NCI-H2029 treated with DMSO at 0.1 percent for 48 hours (cell line): ENCODE measurements at places on chromosomes 3 and 15.

- no peak for DNase-seq
Measured at GRCh38 chr3:44969828-44970179, 6.2 kb downstream of the ZDHHC3 start.

DNA sequence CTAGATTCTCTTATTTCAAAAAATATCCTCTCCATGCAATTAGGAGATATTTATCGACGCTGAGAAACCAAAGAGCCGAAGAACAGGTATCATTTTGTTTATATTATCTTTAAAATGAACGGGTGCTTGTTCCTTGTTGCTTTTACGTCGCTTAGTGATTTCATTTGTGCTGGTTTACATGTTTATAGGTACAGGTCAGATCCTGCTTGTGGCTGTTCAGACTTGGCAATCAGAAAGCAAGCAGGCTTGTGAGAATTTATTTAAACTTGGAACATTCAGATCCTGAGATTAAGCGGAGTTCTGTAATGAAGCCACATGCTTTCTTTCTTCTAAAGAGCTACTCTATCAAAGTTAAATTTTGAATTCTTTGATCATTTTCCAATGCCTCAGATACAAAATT lies 43.0 kb upstream of the ATP2C1 start:
- DNase-seq, result no peak

GRCh38 chr3:186283096-186283495 lies 78.9 kb downstream of the DGKG start:
- DNase-seq, result no peak

GRCh38 chr3:194874783-194875182 lies 189.1 kb downstream of the FAM43A start:
- DNase-seq, result no peak

GRCh38 chr15:57777003-57777402 lies 70.5 kb downstream of the POLR2M start:
- no peak for DNase-seq

DNA sequence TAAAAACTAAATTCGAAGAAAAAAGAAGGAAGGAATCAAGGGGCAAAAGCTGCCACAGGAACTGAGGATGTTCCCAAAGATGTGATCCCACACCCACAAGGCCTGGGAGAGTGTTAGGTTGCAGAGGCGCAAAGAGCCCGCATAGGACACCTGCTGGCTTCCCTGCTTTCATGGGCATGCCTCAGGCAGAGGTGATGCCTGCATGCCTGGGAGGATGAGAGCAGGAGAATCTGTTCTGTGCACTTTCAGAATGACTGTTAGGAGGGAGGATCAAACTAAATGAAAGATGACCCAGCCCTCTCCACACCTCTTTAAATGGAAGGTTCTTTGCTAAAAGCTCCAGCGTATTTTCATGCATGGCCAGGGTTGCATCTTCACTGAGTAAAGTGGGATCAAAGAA lies 162.4 kb downstream of the PLCL2 start:
- DNase-seq, result no peak

- no peak for DNase-seq
Measured at GRCh38 chr3:109072194-109072593, 45.7 kb downstream of the MORC1 start.

DNA sequence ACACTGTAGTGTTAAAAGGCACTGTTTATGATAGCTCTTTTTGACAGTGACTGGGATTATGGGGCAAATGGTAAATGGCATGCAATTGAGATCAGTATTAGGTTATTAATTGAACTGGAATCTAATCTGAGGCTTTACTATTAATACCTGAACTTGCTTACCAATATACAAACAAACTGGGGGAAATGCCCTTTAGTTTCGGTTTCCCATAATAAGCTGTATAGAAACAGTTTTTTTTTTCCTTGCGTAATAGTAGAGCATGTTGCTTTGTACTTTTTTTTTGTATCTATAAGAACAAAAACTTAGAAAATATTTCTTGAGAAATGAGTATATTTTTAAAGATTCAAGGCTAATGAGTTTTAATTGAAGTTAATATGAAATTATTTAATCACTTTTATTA lies 95.0 kb downstream of the FNDC3B start:
- no peak for DNase-seq

DNA sequence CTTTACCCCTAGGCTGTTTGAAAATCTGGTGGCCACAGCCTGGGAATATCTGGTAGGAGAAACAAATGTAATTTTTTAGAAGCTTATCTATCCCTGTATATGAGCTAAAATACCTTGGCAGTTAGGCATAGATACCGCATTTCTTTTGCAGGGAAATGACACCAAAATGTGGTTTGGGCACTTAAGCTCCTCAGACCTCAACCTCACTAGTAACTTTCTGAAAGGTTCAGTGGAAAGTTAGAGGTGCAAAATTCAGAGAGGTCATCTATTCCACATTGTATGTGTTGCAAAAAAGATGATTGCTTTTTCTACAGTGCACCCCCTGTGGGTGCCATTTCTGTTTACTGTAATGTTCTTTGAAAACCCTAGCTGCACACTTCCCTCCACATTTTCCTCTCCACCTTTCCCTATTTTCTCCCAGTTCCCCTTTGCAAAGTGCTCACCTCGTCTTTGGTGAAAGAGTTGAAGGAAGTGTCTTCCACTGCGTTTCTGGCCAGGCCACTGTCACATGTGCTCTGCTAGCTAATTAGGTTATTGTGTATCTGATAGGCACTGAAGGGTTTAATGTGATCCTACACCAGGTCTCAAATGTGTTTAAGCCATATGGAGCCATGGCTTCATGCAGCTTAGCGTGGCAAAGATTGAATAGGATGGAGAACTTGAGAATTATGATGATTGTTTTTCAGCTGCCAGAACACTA lies 1.3 kb downstream of the SACM1L start:
- peak; percentile 19 for DNase-seq

- no peak for DNase-seq
Measured at GRCh38 chr15:28885128-28885629, 595 bp upstream of the APBA2 start.

GRCh38 chr3:12175844-12176453 lies 17.2 kb upstream of the TIMP4 start:
- peak; percentile 6 for DNase-seq

- no peak for DNase-seq
Measured at GRCh38 chr3:19103510-19103909, 44.8 kb upstream of the KCNH8 start.

- DNase-seq, result no peak
Measured at GRCh38 chr3:38916706-38917105, 100.7 kb upstream of the SCN10A start.

DNA sequence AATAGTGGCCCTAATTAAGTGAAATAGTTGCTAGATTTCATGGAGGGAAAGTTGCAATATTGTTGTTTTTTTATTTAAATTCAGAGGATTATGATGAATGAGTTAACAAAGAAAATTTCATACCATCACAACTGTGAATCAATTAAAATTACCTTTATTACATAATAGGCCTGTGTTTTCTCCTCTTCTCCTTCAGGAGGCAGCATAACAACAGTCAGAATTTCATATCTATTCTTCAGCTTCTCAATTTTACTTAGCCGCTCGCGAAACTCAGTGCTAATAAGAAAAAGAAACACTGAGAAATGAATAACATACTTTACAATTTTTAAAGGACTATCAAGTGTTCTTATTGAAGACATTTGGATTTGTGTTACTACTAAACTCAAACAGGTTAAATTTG lies 29.4 kb downstream of the TTC14 start:
- no peak for DNase-seq

- DNase-seq, result no peak
Measured at GRCh38 chr3:131328721-131329120, 52.9 kb upstream of the NUDT16 start.

DNA sequence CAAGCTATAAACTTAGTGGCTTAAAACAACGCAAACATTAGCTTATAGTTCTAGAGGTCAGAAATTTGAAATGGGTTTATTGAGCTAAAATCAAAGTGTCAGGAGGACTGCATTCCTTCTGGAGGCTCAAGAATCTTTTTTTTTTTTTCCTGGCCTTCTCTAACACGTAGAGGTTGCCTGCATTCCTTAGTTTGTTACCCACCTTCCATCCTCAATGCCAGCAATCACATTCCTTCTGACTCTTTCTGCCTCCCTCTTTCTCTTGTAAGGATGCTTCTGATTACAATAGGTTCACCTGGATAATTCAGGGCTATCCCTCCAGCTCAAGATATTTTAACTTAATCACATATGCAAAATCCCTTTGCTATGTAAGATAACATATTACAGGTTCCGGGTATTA lies 24.8 kb downstream of the REC114 start:
- DNase-seq, result no peak

GRCh38 chr3:89067736-89068135 lies 39.7 kb upstream of the EPHA3 start:
- DNase-seq, result no peak

- no peak for DNase-seq
Measured at GRCh38 chr3:13483988-13484695, 4.0 kb downstream of the HDAC11 start.

DNA sequence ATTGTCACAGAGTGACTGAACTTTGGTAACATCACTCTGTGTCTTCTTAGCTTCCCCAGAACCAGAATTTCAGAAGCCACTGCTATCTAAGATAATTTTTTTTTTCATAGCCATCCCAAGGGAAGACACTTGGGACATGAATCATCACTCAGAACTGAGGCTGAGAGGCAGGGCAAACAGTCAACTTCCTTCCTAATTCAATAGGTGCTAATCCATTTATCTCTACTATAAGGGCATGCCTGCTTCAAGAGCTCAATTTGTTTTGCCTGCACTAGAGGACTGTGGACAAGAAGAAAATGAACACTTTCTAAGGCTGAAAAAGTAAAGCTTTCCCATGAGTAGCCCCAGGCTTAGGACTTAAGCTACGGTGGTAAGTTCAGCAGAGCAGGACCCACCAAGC lies 56.7 kb upstream of the MYRIP start:
- DNase-seq, result no peak

DNA sequence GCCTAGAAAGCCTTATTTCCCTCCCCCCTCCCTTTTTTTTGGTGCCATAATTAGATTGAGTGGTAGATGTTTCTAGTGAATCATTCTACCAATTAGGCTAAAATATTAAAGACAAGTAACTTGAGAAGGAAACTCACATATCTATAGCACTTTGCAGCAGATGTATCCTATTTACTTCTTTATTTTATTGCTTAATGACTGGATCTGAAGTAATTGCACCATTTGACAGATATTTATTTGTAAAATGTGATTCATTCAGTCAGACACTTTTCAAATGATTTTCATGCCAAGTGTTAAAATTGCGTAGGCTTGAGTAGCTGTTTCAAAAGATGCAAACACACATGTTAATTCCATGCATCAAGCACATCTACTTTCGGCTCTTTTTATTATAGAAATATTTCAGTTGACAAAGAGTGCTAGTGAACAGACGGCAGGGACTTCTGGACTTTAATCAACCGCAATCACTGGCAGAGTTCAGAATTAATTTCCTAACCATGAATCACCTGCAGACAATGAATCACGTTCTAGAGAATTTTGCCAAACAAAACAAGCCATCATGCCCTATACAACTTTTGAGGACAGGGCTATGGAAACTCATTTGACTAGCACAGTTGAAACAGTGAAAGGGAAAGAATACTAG lies 636.8 kb downstream of the MECOM start:
- no peak for DNase-seq

DNA sequence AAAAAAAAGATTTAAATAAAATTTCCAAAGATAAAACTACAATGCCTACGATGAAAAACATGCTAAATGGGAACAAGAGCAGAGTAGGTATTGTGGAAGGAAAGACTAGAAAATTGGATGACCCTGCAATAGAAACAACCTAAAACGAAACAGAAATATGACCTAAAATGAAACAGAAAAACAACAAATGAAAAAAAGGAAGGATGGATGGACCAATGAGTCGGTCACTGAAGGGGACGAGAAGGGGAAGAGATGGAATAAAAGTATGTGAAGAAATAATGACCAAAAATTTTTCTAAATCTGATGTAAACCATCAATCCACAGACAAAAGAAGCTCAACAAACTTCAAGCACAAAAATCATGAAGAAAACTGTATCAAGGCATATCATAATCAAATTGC lies 44.8 kb downstream of the TBC1D2B start:
- DNase-seq, result no peak

GRCh38 chr3:110419096-110419495 lies 652.5 kb upstream of the NECTIN3 start:
- no peak for DNase-seq

- DNase-seq, result peak; percentile 86
Measured at GRCh38 chr15:92614301-92614700, 41.3 kb downstream of the FAM174B start.

DNA sequence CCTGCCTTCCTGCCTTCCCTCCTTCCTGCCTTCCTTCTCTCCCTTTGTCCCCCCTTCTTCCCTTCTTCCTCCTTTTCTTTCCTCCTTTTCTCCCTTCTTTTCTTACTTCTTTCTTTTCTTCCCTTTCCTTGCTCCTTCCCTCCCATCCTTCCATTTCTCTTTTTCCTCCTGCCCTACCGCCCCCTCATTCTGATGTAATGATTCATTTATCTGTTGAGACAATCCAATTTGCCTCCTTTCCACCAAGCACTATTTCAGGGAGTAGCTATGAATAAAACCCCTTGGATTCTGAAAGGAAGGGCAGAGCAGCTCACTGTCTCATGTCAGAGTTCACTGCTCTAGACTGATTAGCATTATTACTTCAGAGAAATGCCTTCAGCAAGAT lies 462.6 kb downstream of the PDCD6IP start:
- no peak for DNase-seq

- DNase-seq, result no peak
Measured at GRCh38 chr15:45499426-45499825, 23.1 kb downstream of the SLC30A4 start.

- DNase-seq, result no peak
Measured at GRCh38 chr15:64211696-64212095, 48.9 kb upstream of the PPIB start.

- DNase-seq, result no peak
Measured at GRCh38 chr3:197611255-197611654, 55.5 kb upstream of the BDH1 start.

- DNase-seq, result no peak
Measured at GRCh38 chr3:128563439-128563838, 70.4 kb upstream of the GATA2 start.

DNA sequence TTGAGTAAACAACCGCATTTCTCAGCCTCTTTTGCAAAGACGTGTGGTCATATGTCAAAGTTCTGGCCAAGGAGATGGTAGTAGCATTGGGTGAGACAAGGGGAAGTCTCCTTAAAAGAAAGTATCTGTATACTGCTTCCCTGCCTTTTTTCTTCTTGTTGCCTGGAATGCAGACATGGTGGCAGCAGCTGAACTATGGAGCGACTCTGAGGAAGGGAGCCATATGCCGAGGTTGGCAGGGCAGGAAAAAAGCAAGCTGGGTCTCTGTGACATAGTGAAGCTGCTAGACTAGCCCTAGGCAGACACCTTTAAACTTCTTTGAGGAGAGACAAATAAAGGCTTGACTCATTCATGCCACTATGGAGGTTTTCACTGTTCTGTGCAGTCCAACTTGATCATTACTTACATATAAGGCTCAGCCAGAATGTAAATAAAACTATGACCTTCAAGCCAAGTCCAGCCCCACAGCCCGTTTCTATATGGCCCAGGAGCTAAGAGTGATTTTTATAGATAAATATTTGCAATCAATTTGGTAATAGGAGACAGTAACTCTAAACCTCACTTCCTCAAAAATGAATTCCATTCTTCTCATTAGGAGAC lies 30.6 kb upstream of the PRICKLE2 start:
- no peak for DNase-seq

GRCh38 chr3:58173669-58174398 lies 36.9 kb downstream of the DNASE1L3 start:
- DNase-seq, result peak; percentile 33
